Kidney epithelial cell (primary cell): ENCODE measurements at places on chromosomes 12 and 14.

- DNase-seq = no peak
Observed at GRCh38 chr12:12837025-12837812, 24.1 kb downstream of the DDX47 start.

DNA sequence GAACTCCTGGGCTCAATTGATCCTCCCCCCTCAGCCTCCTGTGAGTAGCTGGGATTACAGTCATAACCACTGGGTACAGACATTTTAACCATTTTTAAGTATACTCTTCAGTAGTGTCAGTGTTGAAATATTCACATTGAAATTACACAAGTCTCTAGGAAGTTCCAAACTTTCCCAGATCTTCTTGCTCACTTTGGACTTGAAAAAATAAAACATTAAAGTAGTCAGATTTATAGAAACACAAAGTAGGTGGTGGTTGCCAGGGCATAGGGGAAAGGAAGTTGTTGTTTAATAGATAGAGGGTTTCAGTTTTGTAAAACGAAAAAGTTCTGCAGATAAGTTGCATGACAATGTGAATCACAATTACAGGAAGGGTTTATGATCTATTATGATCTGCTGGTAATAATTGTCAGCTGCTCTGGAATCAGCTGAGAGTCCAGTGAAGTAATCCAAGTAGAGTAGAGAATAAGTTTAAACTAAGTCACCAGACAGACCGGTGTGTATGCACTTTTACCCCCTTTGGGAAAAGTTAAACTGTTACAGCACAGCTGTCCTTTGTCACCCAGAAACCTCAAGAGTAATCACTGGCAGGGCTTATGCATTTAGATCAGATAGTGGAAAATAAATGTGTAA lies 27.4 kb downstream of the PCNX1 start:
- DNase-seq = no peak

DNA sequence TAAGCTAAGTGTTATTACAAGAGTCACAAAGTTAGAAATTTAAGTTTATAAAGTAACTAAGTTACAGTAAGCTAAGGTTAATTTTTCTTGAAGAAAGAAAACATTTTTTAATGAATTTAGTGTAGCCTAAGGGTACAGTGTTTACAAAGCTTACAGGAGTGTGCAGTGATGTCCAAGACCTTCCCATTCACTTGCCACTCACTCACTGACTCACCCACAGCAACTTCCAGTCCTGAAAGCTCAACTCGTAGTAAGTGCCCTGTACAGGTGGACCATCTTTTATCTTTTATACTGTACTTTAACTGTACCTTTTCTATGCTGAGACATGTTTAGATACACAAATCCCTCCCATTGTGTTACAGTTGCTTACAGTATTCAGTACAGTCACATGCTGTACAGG lies 60.9 kb upstream of the TMEM263 start:
- no peak for DNase-seq

GRCh38 chr12:13799574-13799973 lies 181.8 kb downstream of the GRIN2B start:
- no peak for DNase-seq

DNA sequence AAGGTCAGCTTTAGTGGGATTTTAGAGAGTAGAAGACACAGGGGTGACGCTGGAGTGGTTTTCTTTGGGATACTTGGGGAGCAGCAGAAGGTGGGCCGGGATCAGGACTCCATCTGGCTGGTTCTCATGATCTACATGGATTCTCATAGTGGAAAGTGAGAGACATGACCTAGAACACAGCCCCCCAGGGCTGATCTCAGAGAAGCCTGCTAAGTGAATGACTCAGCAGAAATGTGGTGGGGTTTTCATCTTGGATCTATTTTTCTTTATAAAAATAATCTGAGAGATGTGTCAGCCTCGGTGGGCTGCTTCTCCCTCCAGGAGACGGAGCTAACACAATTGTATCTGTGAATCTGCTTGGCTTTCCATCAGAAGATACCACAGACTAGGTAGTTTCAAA lies 484.4 kb downstream of the TMEM121 start:
- DNase-seq = no peak

DNA sequence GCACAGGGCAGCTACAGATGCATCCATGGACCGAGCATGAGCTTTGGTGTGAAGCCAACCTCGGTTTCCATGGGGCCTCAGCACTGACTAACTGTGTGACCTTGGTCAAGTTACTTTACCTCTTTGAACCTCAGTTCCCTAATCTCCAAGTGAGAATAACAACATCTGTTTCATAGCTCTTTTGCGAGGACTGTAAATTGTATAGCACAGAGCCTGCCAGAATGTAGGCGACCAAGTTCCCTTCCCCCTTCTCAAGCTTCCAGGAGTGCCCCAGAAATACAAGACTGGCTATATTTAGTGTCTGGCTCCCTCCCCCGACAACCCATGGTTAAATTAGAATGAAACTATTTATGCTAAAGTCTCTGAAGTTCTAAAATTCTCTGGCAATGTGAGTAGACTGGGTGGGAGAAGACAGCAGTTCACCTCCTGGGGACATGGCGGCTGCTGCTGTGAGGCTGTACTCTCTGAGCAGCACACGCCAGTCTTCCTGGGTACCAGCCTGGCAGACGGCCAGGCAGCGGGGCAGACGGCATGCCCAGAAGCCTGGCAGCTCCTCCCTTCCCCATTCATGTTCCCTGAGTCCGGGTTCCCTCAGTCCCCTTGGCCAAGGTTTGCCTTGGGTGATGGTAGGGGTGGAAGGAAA lies 22.0 kb upstream of the TMED10 start:
- no peak for DNase-seq

GRCh38 chr12:64840119-64840518 lies 15.7 kb downstream of the TBC1D30 start:
- DNase-seq = no peak

GRCh38 chr12:31353750-31354708 lies 28.1 kb upstream of the SINHCAF start:
- no peak for DNase-seq
